Effector CD4-positive, alpha-beta T cell (primary cell): ENCODE measurements at places on chromosomes 2 and 18.

DNA sequence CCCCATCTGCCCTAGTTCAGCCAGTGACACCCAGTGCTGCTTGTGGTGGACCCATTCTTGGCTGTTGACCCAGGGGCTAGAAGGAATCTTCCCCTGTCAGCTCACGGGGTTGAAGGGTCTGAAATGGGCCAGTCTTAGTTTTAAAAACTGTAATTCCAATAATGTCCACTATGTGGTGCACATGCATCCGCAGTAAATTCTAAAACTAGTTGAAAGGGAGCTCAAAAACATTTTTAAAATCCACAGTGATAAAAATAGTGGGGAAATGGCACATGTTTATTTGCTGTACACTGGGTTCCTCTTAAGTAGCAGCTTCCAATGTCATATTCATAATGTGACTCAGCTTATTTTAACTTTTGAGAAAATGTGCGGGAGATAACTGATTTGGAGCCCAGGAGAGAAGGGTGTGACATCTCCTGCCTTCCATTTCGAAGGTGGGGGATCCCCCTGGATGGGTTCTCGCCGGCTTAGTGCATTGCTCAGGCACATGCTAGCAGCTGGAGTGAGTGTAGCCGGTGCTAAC is 32.8 kb downstream of the GRHL1 start:
- DNase-seq: no peak

- DNase-seq: no peak
Observed at GRCh38 chr18:32289483-32290075, 99.7 kb downstream of the MEP1B start.

- no peak for DNase-seq
Observed at GRCh38 chr2:127560201-127560930, 24.9 kb downstream of the MYO7B start.

DNA sequence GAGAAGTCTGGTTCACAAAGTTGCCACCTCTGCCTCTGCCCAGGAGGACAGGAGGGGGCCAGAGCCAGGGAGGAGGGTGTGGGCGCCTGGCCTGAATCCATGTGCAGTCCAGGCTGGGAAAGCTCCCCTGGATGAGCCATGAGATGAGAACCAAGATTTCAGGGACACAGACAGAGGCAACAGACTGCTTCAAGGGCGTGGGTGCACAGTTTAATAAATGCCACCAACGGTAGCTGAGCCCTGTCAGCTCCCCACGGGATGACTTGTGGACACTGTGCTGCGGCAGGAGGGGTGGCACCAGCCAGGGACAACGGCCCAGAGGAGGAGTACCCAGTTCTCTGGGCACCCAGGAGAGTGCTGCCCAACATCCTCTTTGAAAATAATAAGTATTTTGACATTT is 15.2 kb downstream of the CAPG start:
- no peak for DNase-seq

DNA sequence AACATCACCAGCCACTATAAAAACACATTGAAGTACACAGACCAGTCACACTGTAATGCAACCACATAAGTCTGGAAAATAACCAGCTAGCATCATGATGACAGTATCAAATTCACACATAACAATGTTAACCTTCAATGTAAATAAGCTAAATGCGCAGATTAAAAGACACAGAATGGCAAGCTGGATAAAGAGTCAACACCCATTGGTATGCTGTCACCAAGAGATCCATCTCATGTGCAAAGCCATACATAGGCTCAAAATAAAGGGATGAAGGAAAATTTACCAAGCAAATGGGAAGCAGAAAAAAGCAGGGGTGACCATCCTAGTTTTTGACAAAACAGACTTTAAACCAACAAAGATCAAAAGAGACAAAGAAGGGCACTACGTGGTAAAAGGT is 110.8 kb downstream of the NR4A2 start:
- DNase-seq: no peak

DNA sequence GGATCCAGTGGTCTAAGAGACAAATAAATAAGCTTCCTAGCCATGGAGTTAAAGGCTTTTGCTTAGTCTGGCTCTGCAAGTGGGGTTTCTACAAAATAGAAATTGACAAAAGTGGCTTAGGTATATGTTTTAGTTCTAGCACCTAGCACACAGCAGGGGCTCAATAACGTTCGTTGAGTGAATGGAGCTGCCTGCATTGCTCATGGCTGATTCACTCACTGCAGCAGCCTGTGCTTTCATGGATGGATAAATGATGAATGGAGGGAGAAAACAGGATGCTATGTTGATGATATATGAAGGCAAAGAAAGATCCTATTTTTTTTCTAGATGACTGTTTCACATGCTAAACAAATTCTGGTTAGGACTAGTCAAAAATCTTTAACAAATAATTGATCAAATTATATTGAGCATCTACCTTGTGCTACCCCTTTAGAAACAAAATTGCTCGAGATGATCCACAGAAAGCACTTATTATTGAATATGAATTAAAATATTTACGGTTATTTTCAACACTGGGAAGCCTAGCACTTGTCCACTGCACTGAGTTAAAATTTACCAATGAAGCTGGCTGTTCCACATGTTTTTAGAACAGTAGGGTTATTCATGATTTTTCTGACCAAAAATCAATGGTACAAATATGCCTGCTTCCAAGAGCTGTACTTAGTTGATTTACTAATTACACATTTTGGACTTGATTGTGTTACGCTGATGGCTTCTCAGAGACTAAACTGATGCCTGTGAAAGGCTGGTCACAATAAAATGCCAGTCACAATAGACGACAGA is 39.6 kb downstream of the HDHD2 start:
- no peak for DNase-seq

DNA sequence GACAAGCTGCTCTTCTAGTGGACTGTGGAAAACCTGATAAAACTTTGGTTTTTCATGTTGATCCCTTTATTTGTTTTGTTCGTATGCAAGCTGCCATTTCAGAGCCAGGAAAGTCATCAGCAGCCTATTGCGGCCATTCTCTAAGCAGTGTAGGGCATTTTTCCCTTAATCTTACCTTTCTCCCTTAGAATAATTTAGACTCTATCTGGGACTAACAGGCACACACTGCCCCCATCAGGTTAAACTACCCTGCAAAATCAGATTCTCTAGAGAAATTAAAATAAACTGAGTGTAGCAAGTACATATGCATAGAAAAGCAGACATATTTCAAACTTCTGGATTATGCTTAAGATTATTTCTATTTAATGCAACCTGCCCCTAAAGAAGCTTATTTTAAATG is 347.5 kb downstream of the METTL4 start:
- no peak for DNase-seq

DNA sequence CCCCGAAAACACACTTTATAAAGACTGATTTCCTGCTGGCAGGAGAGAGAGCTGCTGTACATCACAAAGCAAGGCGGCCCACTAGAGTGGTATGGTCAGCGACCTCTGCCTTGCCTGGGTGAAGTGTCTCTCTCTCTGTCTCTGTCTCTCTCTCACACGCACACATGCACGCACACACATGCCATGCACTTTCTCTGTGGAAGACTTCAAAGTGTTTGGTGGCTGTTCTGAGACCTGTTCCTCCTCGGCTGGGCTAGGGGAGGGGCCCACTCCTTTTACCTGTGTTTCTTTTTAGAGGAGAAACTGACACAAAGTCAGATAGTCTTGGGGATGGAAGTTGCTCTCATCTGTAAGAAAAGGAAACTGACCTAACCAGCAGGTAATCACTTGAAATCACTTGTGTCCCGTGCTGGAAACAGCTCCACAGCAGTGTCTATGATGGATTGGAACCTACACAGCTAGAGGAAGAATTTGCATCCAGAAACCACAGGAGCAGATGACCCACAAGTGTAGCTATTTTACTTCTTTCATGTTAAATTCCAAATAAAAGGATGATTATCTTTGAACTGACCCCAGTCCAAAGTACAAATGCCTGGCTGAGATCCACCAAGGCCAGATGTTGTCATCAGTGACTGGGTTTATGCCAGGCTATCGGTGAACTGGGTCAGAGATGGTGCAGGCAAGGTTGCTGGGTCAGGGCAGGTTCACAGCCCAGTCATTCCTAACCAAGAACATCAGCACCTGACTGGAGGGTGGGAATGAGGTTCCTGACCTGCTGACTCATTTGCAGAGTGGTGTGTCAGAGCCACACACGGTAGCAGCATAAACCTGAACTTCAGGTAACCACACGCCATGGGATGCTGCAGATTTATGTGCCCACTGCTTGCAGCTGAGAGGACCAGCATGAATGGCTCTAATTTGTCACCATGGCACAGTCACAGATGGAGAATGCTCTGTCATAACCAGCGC is 63.0 kb downstream of the NPAS2 start:
- no peak for DNase-seq
